Nucleus accumbens (tissue), 56 donors: ENCODE measurements at places on chromosomes 5 and 9.

GRCh38 chr5:145236127-145236526, 599.0 kb downstream of the PRELID2 start:
- DNase-seq, result no peak

GRCh38 chr9:14530841-14531240, 162.4 kb downstream of the ZDHHC21 start:
- DNase-seq, result no peak

GRCh38 chr9:121463026-121463807, 36.4 kb downstream of the GGTA1 start:
- no peak for DNase-seq

GRCh38 chr9:117775591-117775990, 71.4 kb downstream of the TLR4 start:
- DNase-seq, result no peak

DNA sequence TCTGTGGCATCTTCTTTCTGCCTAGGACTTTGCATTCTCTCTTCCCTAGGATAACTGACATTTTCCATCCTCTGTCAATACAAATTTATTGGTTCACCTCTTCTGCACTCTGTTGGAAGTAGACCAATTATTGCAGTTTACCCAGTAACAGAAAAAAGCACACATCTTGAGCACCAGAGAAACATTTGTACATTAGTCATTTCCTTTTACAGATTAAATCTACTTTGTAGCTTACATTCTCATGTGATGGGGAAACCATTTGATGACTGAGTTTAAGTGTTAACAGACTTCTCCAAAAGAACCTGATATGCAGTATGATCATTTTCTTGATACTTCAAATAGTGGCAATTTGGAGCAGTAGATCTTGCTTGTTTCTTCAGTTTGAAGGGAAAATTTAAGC, 1098.8 kb downstream of the DTWD2 start:
- DNase-seq, result no peak

- DNase-seq, result no peak
Measured at GRCh38 chr9:132937463-132937901, 6.9 kb downstream of the TSC1 start.
